CD4-positive, alpha-beta T cell treated with Interleukin-1 beta for 1 hour (primary cell): ENCODE measurements at places on chromosomes 7 and 10.

GRCh38 chr10:50605269-50605950 is 18.3 kb downstream of the SGMS1 start:
- no peak for DNase-seq

- DNase-seq: no peak
Observed at GRCh38 chr10:124668517-124669051, 75.6 kb downstream of the FAM53B start.

GRCh38 chr7:74412056-74412455 is 41.6 kb upstream of the GTF2IRD1 start:
- DNase-seq: no peak

- no peak for DNase-seq
Observed at GRCh38 chr10:35451151-35452016, 115.1 kb downstream of the CCNY start.

DNA sequence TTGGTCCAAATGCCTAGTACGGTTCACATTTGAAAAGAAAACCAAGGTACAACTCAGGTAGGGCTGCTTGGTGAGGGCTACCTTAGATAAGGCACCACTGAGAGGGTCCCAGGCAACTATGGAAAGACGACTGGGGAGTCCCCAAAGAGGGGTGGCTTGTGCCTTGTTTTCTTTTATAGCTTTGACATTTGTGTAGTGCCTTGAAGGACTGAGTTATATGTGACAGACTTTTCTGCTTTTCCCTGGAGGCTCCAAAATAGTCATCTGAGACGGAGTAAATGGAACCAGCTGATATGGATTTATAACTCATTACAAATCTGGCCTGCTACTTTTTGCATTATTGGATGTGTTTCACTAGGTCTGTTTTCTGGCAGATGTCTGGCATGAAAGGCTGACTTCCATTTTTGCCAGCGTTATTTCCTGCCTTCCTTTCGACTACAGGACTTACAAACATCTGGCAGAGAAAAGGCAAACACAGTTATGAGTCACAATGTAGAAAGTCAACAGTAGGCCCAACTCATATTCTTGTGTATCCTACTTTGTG is 88.2 kb upstream of the IMMP2L start:
- DNase-seq: no peak

- DNase-seq: no peak
Observed at GRCh38 chr7:130476297-130477150, 15.4 kb upstream of the MEST start.

- no peak for DNase-seq
Observed at GRCh38 chr7:43443381-43443780, 139.5 kb upstream of the STK17A start.

- DNase-seq: no peak
Observed at GRCh38 chr10:73858013-73858708, 16.2 kb downstream of the CAMK2G start.

- DNase-seq: no peak
Observed at GRCh38 chr10:30442019-30442606, 8.1 kb downstream of the MAP3K8 start.

DNA sequence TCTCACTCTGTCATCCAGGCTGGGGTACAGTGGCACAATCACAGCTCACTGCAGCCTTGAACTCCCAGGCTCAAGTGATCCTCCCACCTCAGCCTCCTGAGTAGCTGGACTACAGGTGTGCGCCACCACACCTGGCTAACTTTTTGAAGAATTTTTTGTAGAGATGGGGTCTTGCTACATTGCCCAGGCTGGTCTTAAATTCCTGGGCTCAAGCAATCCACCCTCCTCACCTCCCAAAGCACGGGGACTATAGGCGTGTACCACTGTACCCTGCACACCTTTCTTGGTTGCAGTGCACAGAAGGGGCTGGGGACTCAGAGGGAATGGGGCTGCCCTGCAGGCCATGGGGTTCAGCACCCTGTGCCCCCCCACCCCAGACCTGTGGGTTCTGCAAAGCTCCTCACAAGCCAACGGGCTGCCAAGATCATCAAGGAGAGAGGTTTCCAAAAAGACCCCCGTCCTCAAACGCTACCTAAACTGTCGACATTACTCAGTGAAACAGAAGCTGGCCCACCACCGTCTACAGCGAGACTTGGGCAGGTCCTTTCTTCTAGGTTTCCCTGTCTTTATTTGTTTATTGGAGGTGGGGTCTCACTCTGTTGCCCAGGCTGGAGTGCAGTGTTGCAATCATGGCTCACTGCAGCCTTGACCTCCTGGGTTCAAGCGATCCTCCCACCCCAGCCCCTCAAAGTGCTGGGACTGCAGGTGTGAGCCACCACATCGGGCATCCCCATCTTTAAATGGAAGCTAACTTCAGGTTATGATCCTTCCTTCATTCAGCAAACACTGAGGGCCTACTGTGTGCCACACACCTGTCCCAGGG is 26.6 kb upstream of the ELFN1 start:
- DNase-seq: no peak

- DNase-seq: peak; percentile 20
Observed at GRCh38 chr7:69211739-69212138, 386.5 kb upstream of the AUTS2 start.

GRCh38 chr10:132383751-132384196 is 13.2 kb upstream of the PWWP2B start:
- DNase-seq: no peak

- no peak for DNase-seq
Observed at GRCh38 chr7:25777969-25778708, 373.9 kb upstream of the NFE2L3 start.

GRCh38 chr7:38190011-38190410 is 12.0 kb downstream of the STARD3NL start:
- no peak for DNase-seq

- peak; percentile 18 for DNase-seq
Observed at GRCh38 chr10:95560278-95561176, 644 bp downstream of the SORBS1 start.

- no peak for DNase-seq
Observed at GRCh38 chr7:122528879-122529481, 169.9 kb downstream of the RNF133 start.

DNA sequence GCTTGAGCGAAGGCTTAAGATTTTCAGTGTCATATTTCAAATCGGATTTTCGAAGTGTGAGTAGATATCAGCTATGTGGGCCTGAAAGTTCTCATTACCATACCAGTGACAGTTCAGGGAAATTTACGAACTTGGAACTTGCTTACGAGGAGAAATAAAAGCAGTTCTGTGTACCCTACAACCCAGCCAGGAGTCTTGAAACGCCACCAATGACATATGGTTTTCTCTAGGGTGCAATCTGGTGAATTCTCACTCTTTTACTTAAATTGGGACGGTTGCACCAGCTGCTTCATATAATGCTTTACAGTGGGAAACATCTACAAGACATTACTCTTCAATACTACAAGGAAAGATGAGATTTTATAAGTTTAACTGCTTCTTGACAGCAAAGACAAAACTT is 253.6 kb upstream of the FOXK1 start:
- DNase-seq: no peak

DNA sequence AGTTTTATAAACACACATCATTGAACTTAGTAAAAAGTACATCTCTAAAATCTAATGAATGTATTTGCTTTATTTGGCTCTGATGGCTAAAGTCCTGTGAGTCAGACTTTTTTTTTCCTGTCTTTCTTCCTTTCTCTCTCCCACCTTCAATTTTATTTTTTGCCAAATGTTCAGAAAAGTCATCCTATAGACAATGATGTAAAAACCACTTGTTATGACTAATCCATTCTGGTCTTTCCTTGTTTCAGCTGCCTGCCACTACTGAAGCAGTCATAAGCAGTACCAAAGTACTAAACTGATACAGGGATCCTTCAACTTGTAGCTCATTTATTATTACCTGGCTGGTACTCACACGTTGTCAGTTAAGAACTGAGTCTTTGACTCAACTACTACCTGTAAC is 23.9 kb downstream of the HECTD2 start:
- DNase-seq: no peak

GRCh38 chr7:46934198-46934825 is 647.6 kb downstream of the TNS3 start:
- DNase-seq: no peak

GRCh38 chr10:79336739-79337138 is 10.5 kb upstream of the PPIF start:
- no peak for DNase-seq

- DNase-seq: no peak
Observed at GRCh38 chr7:50684713-50685075, 98.0 kb downstream of the GRB10 start.

DNA sequence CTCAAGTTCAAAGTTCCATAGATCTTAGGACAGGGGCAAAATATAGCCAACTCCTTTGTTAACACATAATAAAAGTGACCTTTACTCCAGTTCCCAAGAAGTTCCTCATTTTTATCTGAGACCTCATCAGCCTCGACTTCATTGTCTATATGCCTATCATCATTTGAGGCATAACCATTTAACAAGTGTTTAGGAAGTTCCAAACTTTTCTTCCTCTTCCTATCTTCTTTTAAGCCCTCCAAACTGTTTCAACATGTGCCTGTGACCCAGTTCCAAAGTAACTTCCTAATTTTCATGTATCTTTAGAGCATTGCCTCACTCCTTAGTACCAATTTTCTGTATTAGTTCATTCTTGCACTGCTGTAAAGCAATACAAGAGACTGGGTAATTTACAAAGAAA is 569.1 kb downstream of the ANKRD7 start:
- DNase-seq: no peak

GRCh38 chr10:11068861-11069633 is 51.4 kb downstream of the CELF2 start:
- no peak for DNase-seq

DNA sequence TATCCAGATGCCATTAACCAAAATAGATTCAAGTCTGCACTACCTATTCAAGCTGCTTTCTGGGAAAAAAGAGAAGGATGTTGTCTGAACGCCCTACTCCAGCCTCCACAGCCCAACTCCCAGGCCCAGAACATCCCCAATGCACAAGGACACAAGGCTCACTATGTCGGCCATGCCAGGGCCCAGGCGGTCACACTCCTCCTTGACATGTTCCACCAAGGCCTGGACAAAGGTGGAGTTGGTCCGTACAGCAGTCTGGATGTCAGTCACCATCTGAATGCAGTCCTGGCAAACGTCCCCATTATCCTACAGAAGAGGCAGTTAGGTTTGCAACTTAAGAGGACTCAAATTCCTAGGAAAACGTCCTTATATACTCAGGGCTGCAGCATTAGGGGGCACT is 23.2 kb downstream of the PSAP start:
- no peak for DNase-seq

GRCh38 chr7:24707988-24708615 is 49.2 kb downstream of the GSDME start:
- no peak for DNase-seq

DNA sequence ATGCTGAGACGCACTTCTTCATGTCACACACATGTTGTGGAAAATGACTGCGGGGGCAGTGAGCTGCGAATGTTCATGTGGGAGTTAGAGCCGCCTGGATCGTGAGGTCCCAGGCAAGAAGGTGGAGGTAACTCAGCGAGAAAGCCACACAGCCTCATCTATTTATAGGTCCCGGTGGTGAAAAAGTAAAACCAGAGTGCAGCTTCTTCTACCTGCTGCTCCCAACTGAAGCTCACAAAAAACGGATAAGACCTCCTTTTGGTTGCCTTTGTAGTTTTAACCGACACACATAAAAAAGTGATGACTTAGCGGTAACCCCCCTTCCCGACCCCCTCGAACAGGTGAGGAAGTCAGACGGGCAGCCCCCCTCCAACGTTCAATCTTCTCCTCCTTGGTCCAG is 276.9 kb downstream of the GATA3 start:
- DNase-seq: peak; percentile 58

- peak; percentile 42 for DNase-seq
Observed at GRCh38 chr7:6106140-6106904, 75.1 kb downstream of the ANKRD61 start.

DNA sequence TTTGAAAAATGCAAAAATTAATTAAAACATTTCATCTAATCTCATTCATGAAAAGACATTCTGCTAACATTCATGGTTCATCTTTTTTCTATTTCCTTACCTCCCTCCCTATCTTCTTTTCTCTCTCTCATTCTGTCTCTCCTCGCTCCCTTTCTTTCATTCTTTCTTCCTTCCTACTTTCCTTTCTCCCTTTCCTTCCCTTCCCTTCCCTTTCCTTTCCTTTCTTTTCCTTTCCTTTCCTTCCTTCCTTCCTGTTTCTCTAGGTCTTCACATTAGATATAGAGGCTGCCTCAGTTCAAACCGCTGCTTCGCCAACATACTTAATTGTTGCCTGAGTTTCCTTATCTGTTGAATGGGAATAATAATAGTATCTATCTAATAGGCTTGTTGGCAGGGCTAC is 21.9 kb downstream of the SFRP4 start:
- DNase-seq: no peak

GRCh38 chr10:94344522-94345122 is 18.1 kb downstream of the NOC3L start:
- no peak for DNase-seq

DNA sequence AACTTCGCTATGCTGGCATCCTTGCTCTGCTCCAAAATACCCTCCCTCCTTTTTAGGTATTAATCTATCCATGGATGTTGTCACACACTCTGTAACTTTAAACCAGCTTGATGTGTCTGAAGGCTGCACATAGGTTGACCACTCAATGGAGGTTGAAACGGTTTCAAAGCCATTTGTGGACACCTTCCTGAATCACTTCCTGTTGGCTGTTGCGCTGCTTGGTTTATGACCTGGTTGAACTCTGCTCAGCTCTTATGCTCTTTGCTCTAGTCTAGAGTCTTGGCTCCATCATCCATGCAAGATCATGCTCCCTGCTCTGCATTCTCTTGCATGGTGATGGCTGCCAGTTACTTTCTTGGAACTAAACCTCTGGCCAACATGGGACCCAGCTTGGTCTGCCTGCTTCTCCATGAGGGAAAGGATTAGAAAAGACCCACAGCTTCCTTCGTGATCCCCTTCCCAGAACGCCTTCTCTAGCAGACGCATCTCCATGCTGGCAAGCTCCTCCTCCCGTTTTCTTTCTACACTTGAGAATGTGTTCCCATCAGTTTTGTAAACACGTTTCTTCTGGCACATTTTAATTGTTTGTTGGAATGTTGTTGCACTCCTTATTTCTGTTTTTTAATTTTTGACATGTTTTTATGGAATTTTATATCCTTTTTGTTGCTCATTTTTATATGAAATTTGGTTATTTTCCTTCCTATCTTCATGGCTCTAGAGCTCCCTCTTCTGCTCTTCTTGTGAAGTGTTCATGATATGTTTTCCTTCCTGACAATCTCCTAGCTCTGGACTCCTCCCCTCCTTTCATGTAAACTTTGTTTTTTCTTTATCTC is 149.8 kb downstream of the XPNPEP1 start:
- DNase-seq: no peak
